ENCODE measurements at places on chromosomes 16 and 17. TPM values are rescaled to one million over a fixed set of nuclear protein-coding genes. Genes with fewer than 3 reads are reported as not detected.

The OR3A3 gene
- not detected for total RNA-seq

The WNT9B gene
- 0.36 TPM for total RNA-seq

The TNFRSF13B gene
- total RNA-seq: not detected

The TEKT5 gene
- 0.29 TPM for total RNA-seq

The TBL3 gene
- 22.4 TPM for total RNA-seq

The EMP2 gene
- total RNA-seq: 31.8 TPM

The SPATA22 gene
- 2.2 TPM for total RNA-seq

The DPEP3 gene
- total RNA-seq: not detected

The HGS gene
- 110 TPM for total RNA-seq

The TLCD3B gene
- total RNA-seq: not detected

The PABPN1L gene
- not detected for total RNA-seq

The GAS2L2 gene
- total RNA-seq: not detected

The PYY gene
- total RNA-seq: not detected

The PDP2 gene
- 11.5 TPM for total RNA-seq

The CDRT15L2 gene
- total RNA-seq: not detected

The NPIPB12 gene
- 30.4 TPM for total RNA-seq

The DHRS7C gene
- total RNA-seq: not detected

The FOXK2 gene
- total RNA-seq: 29.3 TPM

The TBC1D3E gene
- not detected for total RNA-seq

The SHISA6 gene
- total RNA-seq: not detected

The ERBB2 gene
- 44.2 TPM for total RNA-seq

The HBM gene
- total RNA-seq: not detected

The HOXB7 gene
- not detected for total RNA-seq

The SP2 gene
- total RNA-seq: 2.4 TPM

Data from osteoblast (primary cell).